Caco-2 (cell line): ENCODE measurements at places on chromosomes 5 and 9. TPM values are rescaled to one million over a fixed set of nuclear protein-coding genes. Genes with fewer than 3 reads are reported as not detected.

Gene KCNIP1
- not detected in 2 replicates for total RNA-seq

Gene CYLC2
- total RNA-seq, result not detected in 2 replicates

DNA sequence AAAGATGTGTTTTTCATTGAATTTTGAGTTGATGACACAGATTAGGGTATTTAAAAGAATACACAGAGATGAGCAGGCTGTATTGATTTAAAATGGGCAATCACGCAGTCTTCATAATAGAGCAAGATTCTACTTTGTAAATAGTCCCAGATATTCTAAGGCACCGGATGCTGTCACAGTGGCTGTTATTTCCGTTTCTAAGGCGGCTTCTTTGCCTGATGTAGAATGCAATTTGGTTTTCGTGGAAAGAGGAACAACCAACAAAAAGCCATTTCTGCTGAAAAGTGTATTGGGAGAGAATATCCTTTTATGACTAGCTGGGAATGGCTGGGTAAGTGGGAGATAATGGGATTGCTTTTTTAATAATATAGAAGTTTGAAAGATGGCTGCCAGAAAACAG, 17.5 kb downstream of the PRKACG start:
- DNase-seq, result no peak
- no peaks in the 10 kb centered on the region for H3K4me1 ChIP-seq
- H3K36me3 ChIP-seq, result no peaks in the 10 kb centered on the region
- no peaks in the 10 kb centered on the region for H3K27me3 ChIP-seq
- no peak overlapping the region for H3K27ac ChIP-seq
- no peak overlapping the region for H3K4me3 ChIP-seq

- no peak overlapping the region for H3K4me3 ChIP-seq
- no peaks in the 10 kb centered on the region for H3K27me3 ChIP-seq
- H3K4me1 ChIP-seq, result peaks cover 23% of the 10 kb centered on the region
- no peak overlapping the region for H3K27ac ChIP-seq
- no peak for DNase-seq
Observed at GRCh38 chr9:111843971-111844370, 49.2 kb upstream of the SHOC1 start.

- DNase-seq, result no peak
- no peak overlapping the region for H3K27ac ChIP-seq
- H3K27me3 ChIP-seq, result no peaks in the 10 kb centered on the region
- no peaks in the 10 kb centered on the region; the same call in 1 of the 2 replicates for H3K36me3 ChIP-seq
Observed at GRCh38 chr9:120480707-120481106, 99.3 kb downstream of the CDK5RAP2 start.

DNA sequence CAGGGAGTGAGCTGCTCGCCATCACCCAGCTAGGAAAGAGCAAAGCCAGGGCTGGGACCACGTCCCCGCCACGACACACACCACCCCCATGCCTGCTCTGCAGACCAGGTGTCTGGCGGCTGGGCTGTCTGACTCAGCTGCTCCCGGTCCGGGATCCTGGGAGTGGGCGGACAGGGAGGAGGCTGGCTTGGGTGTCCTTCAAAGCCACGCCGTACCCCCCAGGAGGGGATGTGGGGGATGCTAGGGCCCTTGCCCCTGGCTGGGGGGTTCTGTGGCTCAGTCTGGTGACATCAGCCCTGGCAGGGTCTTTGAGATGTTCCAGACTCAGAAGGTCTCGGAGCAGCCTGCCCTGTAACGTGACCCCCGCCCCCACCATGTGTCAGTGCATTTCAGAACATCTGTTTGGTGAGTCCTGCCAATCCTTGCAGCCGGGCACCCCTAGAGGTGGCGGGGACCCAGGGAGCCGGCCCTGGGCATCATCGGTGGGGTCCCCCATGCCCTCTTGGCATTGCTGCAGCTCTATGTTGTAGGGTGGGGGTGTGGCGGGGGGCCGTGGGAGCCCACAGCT, 62.3 kb downstream of the HMCN2 start:
- no peaks in the 10 kb centered on the region for H3K36me3 ChIP-seq
- no peak for DNase-seq
- no peak overlapping the region for H3K27ac ChIP-seq

Gene PCDHGA11
- 1.2 and 1.9 TPM in 2 replicates for total RNA-seq

GRCh38 chr5:156556666-156557406, 229.9 kb downstream of the SGCD start:
- H3K27me3 ChIP-seq, result no peaks in the 10 kb centered on the region
- no peaks in the 10 kb centered on the region for H3K36me3 ChIP-seq
- H3K4me1 ChIP-seq, result no peaks in the 10 kb centered on the region

DNA sequence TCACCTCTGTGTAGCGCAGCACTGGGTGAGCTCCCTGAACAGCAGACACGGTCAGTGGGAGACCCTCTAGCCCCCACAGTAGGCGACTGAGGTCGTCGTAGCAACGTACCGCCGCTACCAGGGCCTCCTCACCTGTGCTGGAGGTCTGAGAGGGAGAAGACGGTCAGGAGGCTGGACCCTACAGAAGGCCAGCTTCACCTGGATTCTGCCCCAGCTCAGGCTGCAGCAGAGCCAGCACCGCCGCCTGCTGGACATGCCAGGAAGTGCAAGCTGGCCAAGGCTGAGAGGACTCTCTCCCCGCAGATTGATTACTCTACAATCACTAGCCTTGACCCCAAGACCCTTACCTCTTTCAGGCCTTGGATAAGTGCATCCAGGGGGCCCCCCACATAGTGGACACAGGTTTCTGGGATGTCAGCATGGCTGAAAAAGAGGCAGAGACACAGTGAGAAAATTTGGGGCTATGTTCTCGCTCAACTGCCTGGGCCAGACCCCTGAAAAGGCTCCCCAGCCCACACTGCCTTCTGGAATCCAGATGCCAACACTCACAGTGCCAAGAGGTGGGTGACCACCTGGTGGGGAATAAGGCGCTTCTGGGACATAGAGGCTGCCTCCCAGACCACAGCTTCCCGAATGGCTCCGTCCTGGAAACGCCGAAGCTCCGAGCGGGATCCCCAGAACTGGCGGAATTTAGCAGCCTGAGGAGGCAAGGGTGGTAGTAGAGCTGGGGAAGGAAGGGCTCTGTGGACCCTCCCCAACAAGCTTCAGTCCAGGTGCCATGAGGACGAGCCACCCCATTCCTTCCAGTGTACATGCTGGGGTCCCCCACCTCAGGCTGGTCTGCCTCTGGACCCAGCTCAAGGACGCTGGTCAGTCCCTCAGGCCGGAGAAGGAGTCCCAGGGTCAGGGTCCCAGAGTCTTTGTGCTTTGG, 6.9 kb downstream of the NOL6 start:
- peaks cover 6% of the 10 kb centered on the region for H3K36me3 ChIP-seq
- peak; percentile 67 for DNase-seq
- no peaks in the 10 kb centered on the region for H3K27me3 ChIP-seq
- no peak overlapping the region for H3K27ac ChIP-seq
- H3K4me1 ChIP-seq, result peaks cover under 1% of the 10 kb centered on the region; the same call in 1 of the 2 replicates

Gene MAST4
- 17.8 and 21.5 TPM in 2 replicates for total RNA-seq

- no peak overlapping the region for H3K4me3 ChIP-seq
- no peaks in the 10 kb centered on the region for H3K27me3 ChIP-seq
- no peaks in the 10 kb centered on the region for H3K36me3 ChIP-seq
Observed at GRCh38 chr5:81533629-81534405, 139.9 kb upstream of the ACOT12 start.

DNA sequence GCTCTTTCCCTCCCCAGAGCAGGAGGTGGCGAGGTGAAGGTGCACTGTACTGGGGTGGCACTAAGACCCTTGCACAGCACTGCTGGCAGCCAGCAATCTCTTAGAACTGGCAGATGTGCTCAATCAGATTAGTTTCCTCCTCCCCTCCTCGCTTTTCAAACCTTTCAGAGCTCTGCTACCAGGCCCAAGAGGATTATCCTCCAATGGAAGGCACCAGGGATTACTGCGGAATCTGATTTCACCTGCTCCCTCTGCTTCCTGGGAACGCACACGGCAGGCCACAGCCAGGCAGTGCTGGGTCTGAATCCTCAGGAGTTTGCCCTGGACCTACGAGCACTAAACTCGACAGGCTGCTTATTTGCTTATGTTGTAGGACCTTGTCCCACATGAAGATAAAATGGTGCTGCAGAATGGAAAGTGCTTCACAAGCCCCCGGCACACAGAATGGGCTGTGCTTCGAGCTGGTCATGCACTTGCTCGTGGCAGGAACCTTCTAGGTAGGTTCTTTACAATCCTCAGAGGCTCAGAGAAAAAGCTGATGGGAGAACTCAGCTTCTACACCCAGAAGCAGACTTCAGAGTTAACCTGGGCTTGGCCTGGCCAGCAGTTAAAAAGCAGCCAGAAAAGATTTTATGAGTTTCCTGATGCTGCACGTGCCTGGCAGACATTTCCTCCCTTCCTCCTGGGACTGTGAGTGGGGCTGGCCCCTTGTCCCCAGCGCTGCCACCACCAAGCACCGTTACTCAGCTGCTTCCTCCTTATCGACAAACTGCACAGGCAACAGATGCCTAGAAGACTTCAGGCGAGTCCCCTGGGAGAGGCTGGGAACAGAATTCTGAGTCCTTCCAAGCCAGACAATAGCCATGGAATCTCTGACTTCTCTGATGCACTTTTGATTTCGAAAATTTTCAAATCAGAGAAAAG, 33.1 kb downstream of the FABP6 start:
- no peaks in the 10 kb centered on the region for H3K36me3 ChIP-seq
- H3K4me1 ChIP-seq, result peaks cover 50% of the 10 kb centered on the region
- DNase-seq, result peak; percentile 34
- no peak overlapping the region for H3K4me3 ChIP-seq
- H3K27ac ChIP-seq, result peak overlapping the region; percentile 100
- H3K27me3 ChIP-seq, result no peaks in the 10 kb centered on the region

- no peak overlapping the region for H3K27ac ChIP-seq
- H3K27me3 ChIP-seq, result no peaks in the 10 kb centered on the region; the same call in 1 of the 2 replicates
- no peak for DNase-seq
- no peak overlapping the region for H3K4me3 ChIP-seq
- H3K4me1 ChIP-seq, result no peaks in the 10 kb centered on the region
- H3K36me3 ChIP-seq, result no peaks in the 10 kb centered on the region
Observed at GRCh38 chr9:114779352-114779845, 26.4 kb downstream of the TNFSF15 start.

- no peaks in the 10 kb centered on the region for H3K27me3 ChIP-seq
- H3K36me3 ChIP-seq, result no peaks in the 10 kb centered on the region
- H3K4me1 ChIP-seq, result no peaks in the 10 kb centered on the region
- DNase-seq, result no peak
- H3K4me3 ChIP-seq, result no peak overlapping the region
Observed at GRCh38 chr9:94014920-94015319, 59.8 kb upstream of the BARX1 start.

DNA sequence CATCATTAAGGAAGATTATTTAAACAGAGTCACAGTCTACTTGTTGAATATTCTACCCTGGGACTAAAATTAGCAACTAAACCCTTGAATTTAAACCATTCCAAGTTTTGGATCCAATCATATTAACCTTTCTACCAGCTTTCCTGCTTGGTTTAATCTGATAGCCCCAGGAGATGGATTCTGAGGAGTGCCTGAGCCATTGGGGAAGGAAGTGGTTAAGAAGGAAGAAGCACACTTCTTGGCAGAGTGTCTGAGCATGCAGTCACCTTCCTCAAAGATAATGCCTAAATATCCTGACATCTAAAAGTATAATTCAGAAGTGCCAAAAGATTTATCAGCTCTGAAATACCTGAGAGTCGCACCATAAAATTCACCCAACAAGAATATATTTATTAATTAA, 74.1 kb upstream of the SNCAIP start:
- no peaks in the 10 kb centered on the region for H3K27me3 ChIP-seq
- no peak overlapping the region for H3K27ac ChIP-seq
- no peak overlapping the region for H3K4me3 ChIP-seq
- no peaks in the 10 kb centered on the region for H3K4me1 ChIP-seq
- no peaks in the 10 kb centered on the region for H3K36me3 ChIP-seq
- no peak for DNase-seq

DNA sequence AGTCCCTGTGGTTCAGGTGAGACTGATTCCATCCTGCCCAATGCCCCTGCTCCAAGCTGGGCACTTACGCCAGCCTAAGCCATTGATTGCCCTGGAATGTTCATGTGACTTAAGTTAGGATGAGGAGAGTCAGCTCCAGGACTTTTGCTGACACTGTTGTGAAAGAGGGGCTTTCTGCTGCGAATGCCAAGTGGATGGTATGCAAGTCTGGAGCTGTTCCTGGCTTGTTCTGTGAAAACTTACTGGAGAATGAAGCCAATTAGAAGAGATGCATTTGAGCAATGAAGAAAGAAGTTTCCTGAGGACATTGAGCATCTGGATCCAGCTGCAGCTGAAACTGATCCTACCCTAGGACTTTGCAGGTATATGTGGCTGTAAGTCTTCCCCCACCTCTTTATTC, 61.2 kb upstream of the ZFR start:
- H3K4me1 ChIP-seq, result no peaks in the 10 kb centered on the region
- DNase-seq, result no peak
- no peaks in the 10 kb centered on the region for H3K27me3 ChIP-seq
- H3K4me3 ChIP-seq, result no peak overlapping the region
- H3K36me3 ChIP-seq, result no peaks in the 10 kb centered on the region
- H3K27ac ChIP-seq, result no peak overlapping the region

DNA sequence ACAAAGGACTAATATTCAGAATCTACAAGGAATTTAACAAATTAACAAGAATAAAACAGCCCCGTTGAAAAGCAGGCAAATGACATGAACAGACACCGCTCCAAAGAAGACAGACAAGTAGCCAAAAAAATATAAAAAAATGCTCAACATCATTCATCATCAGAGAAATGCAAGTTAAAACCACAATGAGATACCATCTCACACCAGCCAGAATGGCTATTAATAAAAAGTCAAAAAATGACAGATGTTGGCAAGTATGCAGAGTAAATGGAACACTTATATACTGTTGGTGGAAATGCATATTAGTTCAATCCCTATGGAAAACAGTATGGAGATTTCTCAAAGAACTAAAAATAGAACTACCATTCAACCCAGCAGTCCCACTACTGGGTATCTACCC, 302.7 kb upstream of the RGMB start:
- DNase-seq, result no peak
- H3K27me3 ChIP-seq, result no peaks in the 10 kb centered on the region
- no peaks in the 10 kb centered on the region for H3K36me3 ChIP-seq
- no peak overlapping the region for H3K4me3 ChIP-seq
- H3K27ac ChIP-seq, result no peak overlapping the region
- no peaks in the 10 kb centered on the region for H3K4me1 ChIP-seq

DNA sequence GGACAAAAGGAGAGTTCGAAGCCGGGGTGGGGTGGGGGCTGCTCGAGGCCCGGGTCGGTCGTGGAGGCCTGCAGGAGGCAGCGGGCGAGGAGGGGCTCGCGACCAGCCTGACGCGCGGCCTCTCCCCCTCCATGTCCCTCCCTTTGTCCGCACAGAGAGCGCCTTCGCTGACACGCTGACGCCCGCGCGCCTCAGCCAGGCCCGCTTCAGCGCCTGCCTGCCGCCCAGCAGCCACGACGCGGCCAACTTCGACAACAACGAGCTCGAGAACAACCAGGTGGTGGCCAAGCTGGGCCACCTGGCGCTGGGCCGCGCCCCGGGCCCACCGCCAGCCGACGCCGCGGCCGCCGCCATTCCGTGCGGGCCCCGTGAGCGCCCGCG, 42.2 kb downstream of the NEURL1B start:
- peaks cover 27% of the 10 kb centered on the region for H3K4me1 ChIP-seq
- H3K27me3 ChIP-seq, result no peaks in the 10 kb centered on the region
- H3K36me3 ChIP-seq, result no peaks in the 10 kb centered on the region
- no peak for DNase-seq
- H3K27ac ChIP-seq, result no peak overlapping the region

- DNase-seq, result no peak
- no peak overlapping the region for H3K27ac ChIP-seq
- no peaks in the 10 kb centered on the region for H3K27me3 ChIP-seq
- no peaks in the 10 kb centered on the region for H3K36me3 ChIP-seq
Observed at GRCh38 chr5:73999297-73999696, 373.3 kb downstream of the ARHGEF28 start.

- H3K36me3 ChIP-seq, result no peaks in the 10 kb centered on the region
- no peak for DNase-seq
- H3K4me3 ChIP-seq, result no peak overlapping the region
- H3K27ac ChIP-seq, result no peak overlapping the region
- H3K27me3 ChIP-seq, result no peaks in the 10 kb centered on the region
Observed at GRCh38 chr5:112779531-112779930, 41.8 kb downstream of the APC start.
